ENCODE measurements at places on chromosomes 2 and 18. TPM values are rescaled to one million over a fixed set of nuclear protein-coding genes. Genes with fewer than 3 reads are reported as not detected.

DNA sequence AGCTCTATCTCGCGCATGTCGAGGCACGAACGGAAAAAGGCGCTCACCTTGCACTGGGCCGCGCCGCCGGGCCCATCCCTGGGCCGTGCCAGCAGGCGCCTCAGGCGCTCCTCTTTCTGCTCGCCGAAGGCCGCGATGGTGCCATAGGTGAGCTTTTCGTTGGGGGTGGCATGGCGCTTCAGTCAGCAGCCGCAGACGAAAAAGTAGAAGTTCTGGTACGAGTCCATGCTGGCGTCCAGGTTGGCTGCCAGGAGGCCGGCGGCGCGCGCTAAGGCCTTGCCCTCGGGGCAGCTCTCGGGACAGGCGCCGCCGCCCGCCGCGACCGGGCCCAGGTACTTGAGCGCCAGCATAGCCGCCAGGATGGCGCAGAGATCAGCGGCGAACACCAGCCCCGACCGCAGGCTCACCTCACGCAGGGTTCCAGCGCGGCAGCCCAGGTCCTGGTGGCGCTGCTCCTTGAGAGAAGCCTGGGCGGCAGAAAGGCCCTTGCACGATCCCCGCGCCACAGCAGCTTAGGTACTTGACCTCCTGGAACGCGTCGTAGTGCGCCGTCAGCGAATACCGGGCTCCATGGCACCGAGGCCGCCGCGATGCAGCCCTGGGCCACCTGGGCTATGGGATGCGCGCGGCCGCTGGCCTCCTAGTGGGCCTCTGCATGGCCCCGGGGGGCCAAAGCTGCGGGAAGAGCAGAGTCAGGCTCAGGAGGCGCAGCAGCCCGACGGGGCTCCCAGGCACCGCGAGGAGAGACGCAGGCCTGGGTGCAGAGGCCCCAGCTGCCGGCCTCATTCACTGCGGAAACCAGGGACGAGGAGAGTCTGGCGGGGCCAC lies 12.8 kb downstream of the ALPG start:
- no peaks in the 10 kb centered on the region for H3K27me3 ChIP-seq
- H3K36me3 ChIP-seq, result no peaks in the 10 kb centered on the region
- no peak for DNase-seq
- no peak overlapping the region for H3K4me3 ChIP-seq
- no peak overlapping the region for H3K27ac ChIP-seq

GRCh38 chr2:135820003-135820618 lies 16.9 kb downstream of the LCT start:
- H3K4me3 ChIP-seq, result no peak overlapping the region
- H3K27ac ChIP-seq, result no peak overlapping the region
- H3K36me3 ChIP-seq, result no peaks in the 10 kb centered on the region
- no peaks in the 10 kb centered on the region for H3K27me3 ChIP-seq
- H3K4me1 ChIP-seq, result no peaks in the 10 kb centered on the region

CASP8 gene
- 71.7 TPM for total RNA-seq

CDC42EP3 gene
- 58.6 TPM for total RNA-seq

DNA sequence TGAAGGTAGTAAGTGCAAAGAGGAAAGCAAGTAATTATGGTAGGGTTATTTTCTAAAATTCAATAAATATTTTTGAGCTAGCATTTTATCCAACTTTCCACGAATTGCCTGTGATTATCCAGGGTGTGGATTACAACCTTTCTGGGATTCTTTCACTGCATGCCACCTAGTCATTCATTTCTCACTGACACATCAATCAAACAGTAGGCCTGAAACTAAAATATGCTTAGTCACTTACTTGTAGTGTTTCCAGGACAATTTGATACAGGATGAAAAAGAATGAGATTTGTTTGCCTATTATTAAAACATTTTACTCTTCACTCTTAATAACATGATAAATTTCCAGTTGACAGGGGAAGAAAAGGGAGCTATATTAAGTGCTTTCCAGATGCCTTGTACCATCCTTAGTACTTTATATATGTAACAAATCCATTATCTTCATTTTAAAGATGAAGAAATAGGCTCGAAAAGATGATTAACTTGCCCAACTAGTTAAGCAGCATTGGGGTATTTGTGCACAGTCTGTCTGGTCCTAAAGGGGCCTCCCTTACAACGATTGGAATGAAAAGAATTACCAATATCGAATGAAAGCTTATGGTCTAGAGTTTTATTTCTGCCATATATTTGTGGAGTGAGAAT lies 70.4 kb downstream of the KCTD1 start:
- no peaks in the 10 kb centered on the region for H3K27me3 ChIP-seq
- H3K4me1 ChIP-seq, result no peaks in the 10 kb centered on the region
- peaks cover 17% of the 10 kb centered on the region for H3K36me3 ChIP-seq
- H3K4me3 ChIP-seq, result no peak overlapping the region
- peak overlapping the region; percentile 34 for H3K27ac ChIP-seq
- DNase-seq, result no peak

PLGLB2 gene
- 6.7 TPM for total RNA-seq
